HT1080 (cell line): ENCODE measurements at places on chromosomes 2 and 18.

GRCh38 chr2:216880509-216881184, 20.8 kb upstream of the TNP1 start:
- DNase-seq = no peak

DNA sequence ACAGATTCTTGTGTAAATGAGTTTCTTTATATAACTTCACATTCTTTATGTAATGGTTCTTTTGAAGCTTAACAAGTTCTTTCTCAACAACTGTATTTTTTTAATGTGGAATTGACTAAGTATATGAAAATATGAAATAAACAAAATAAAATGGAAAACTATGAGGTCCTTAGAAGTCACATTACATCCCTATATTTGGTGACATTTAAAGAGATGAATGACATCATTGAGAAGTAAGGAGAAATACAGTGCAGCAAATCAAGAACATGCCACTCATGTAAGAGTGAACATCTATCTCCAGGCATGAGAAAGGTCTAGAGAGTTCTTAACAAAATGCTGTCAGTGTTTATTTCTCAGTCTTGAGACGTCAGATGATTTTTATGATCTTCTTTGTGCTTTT, 39.0 kb upstream of the AAK1 start:
- DNase-seq = no peak

DNA sequence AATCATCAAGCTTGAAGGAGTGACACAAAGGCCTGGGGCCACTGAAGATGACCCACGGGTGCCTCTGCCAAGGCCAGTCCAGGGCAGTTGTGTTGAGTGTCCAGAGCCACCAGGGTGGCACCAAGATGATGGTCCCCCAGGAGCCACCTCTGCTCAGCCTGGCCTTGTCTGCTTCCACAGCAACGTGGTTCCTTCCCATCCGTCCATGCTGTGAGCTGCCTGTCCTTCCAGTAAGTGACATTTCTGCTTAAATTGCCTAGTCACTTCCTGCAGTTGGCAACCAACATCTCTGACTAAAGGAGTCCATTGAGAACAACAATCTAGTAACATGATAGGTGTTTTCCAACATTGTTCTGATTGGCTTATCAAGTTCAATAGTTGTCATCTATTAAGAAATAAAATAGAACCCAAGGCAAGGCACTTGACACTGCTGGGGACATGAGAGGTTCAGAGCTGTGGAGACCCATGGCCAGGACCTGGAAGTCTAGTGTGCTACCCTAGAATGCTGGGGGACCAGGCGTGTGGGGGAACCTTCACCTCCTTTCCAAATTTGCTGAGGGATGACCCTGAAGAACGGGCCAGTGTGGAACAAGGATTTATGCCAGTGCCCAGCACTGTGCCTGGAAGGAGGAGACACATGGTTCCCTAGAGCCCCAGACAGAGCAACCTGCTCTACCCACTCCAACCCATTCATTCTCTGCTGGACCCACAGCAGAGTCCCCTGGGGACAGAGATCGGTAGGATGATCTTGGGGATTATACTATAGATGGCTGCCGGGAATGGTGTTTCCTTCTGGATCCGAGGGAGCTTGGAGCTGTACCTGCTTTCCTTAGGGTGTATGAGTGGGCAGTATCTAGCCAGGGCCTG, 98.9 kb upstream of the EPC2 start:
- no peak for DNase-seq

DNA sequence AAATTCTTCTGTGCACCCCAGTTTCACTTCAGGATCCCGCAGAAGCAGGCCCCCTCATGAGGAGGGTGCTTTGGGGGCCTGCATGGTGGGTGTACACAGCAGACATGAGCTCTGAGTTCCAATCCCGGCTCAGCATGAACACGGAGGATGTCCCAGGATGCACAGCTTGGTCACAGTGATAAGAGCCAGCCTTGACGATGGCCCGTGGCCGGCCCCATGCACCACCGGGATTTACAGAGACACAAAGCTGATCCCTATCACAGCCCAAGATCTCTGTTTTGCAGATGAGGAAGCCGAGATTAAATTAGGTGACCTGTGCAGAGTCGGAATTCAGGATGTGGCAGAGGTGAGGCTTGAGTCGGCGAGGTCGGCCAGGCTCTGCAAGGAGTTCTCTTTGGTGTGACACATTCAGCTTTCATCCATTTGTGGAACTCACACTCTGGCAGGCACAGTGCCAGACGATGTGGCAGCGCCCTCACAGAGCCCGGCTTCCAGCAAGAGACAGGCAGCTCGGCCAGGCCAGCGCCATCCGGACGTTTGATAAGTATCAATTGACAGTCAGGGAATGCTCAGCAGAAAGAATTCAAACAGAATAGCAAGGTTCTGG, 456.3 kb upstream of the MYT1L start:
- DNase-seq = no peak

DNA sequence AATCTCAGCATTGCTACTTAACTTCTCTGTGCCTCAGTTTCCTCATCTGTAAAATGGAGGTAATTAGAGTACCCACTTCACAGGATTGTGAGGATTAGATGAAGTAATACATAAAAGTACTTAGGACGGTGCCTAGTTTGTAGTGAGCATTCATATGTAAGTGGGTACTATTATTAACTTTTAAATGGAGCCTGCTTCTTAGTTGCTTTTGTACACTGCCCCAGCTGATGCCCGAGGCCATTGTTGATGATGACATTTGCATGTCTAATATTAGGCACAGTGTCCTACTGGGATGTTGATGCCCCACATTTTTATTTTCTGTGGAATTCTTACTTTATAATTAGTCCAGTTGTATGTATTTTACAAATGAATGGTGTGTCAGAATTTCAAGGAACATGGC, 79.7 kb upstream of the STON1 start:
- no peak for DNase-seq

GRCh38 chr18:38948436-38948835, 1382.8 kb upstream of the CELF4 start:
- DNase-seq = no peak

- peak; percentile 26 for DNase-seq
These were observed 868.8 kb downstream of the EPHA4 start for GRCh38 chr2:220703279-220703678.
